ENCODE measurements at places on chromosomes 1 and 21.

GRCh38 chr1:22471078-22471477 is 19.4 kb downstream of the ZBTB40 start:
- H3K4me1 ChIP-seq = no peaks in the 10 kb centered on the region
- H3K27me3 ChIP-seq = no peaks in the 10 kb centered on the region
- H3K4me3 ChIP-seq = no peak overlapping the region
- DNase-seq = no peak
- H3K27ac ChIP-seq = no peak overlapping the region
- H3K36me3 ChIP-seq = no peaks in the 10 kb centered on the region

- H3K4me3 ChIP-seq = no peak overlapping the region
- no peaks in the 10 kb centered on the region for H3K4me1 ChIP-seq
- no peaks in the 10 kb centered on the region for H3K27me3 ChIP-seq
Measured at GRCh38 chr1:4963251-4963650, 308.8 kb downstream of the AJAP1 start.

- H3K4me1 ChIP-seq = no peaks in the 10 kb centered on the region
- DNase-seq = no peak
- no peak overlapping the region for H3K4me3 ChIP-seq
- H3K27ac ChIP-seq = no peak overlapping the region
- no peaks in the 10 kb centered on the region for H3K36me3 ChIP-seq
- H3K27me3 ChIP-seq = no peaks in the 10 kb centered on the region
Measured at GRCh38 chr1:21536218-21536617, 27.0 kb downstream of the ALPL start.

- no peaks in the 10 kb centered on the region for H3K27me3 ChIP-seq
- no peaks in the 10 kb centered on the region for H3K4me1 ChIP-seq
- DNase-seq = no peak
- no peak overlapping the region for H3K27ac ChIP-seq
Measured at GRCh38 chr1:2795926-2796325, 5.6 kb downstream of the TTC34 start.

- no peak overlapping the region for H3K27ac ChIP-seq
- H3K27me3 ChIP-seq = no peaks in the 10 kb centered on the region
- H3K4me3 ChIP-seq = no peak overlapping the region
- DNase-seq = no peak
- no peaks in the 10 kb centered on the region for H3K36me3 ChIP-seq
- H3K4me1 ChIP-seq = peaks cover 8% of the 10 kb centered on the region
Measured at GRCh38 chr1:188022661-188023060, 1193.9 kb downstream of the PLA2G4A start.

DNA sequence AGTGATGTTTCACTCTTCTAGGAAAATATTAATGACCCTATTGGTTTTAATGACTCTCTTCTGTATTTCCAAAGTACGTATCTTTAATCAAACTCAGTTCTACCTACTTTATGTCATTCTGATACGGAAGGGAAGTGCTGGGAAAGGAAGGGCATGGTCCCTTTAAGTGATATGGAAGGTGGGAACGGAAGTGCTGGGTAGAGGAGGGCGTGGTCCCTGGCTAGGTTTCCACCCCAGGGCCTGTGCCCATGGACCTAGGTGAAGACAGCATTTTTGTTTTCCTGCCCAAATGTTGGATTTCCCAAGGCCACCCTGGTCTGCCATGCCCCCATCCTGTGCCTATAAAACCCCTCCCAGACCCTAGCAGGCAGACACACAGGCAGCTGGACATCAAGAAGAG is 24.0 kb downstream of the RGS4 start:
- no peak overlapping the region for H3K4me3 ChIP-seq
- no peak overlapping the region for H3K27ac ChIP-seq
- no peaks in the 10 kb centered on the region for H3K36me3 ChIP-seq
- no peak for DNase-seq
- H3K4me1 ChIP-seq = no peaks in the 10 kb centered on the region

- peaks cover 5% of the 10 kb centered on the region for H3K4me1 ChIP-seq
- peak; percentile 52 for DNase-seq
- peak overlapping the region; percentile 31 for H3K4me3 ChIP-seq
- H3K36me3 ChIP-seq = no peaks in the 10 kb centered on the region
- H3K27me3 ChIP-seq = no peaks in the 10 kb centered on the region
Measured at GRCh38 chr1:201889090-201889968, 631 bp downstream of the SHISA4 start.

- H3K27me3 ChIP-seq = no peaks in the 10 kb centered on the region
- DNase-seq = no peak
- peak overlapping the region; percentile 100 for H3K27ac ChIP-seq
- H3K4me3 ChIP-seq = no peak overlapping the region
- H3K4me1 ChIP-seq = peaks cover 62% of the 10 kb centered on the region
Measured at GRCh38 chr21:43593078-43593477, 66.2 kb downstream of the HSF2BP start.

DNA sequence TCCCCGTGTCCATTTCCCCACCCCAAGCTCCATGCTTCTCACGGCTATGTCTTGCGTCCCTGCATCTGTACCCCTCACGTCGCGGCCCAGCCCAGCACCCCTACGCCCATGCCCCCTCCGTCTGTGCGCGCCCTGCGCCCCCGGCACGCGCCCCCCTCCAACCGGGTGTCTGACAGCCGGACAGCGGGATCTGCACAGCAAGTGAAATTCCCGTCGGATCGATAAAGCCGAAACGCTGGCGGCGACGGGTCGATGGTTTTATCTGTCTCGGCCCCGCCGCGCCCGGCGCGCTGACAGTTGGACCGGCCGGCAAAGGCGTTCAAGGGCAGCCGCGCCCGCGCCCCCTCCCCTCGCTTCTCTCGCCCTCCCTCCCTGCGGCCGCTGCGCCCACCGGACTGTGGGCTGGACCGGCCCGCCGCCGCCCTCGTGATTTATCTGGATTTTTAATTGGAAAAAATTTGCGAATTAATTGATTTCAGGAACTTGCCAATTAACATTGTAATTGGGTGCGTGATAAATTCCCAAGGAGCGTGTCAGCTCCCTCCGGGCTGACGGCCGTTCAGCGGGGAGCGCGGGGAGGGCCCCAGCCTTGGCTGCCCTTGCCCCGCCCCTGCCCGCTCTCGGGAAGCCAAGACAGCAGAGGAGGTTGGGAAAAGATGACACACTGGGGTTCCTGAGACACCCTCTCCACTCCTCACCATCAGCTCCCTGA is 57.1 kb downstream of the TMEM53 start:
- no peak for DNase-seq
- peak overlapping the region; percentile 19 for H3K4me3 ChIP-seq
- no peaks in the 10 kb centered on the region for H3K36me3 ChIP-seq
- H3K4me1 ChIP-seq = no peaks in the 10 kb centered on the region
- H3K27ac ChIP-seq = no peak overlapping the region

DNA sequence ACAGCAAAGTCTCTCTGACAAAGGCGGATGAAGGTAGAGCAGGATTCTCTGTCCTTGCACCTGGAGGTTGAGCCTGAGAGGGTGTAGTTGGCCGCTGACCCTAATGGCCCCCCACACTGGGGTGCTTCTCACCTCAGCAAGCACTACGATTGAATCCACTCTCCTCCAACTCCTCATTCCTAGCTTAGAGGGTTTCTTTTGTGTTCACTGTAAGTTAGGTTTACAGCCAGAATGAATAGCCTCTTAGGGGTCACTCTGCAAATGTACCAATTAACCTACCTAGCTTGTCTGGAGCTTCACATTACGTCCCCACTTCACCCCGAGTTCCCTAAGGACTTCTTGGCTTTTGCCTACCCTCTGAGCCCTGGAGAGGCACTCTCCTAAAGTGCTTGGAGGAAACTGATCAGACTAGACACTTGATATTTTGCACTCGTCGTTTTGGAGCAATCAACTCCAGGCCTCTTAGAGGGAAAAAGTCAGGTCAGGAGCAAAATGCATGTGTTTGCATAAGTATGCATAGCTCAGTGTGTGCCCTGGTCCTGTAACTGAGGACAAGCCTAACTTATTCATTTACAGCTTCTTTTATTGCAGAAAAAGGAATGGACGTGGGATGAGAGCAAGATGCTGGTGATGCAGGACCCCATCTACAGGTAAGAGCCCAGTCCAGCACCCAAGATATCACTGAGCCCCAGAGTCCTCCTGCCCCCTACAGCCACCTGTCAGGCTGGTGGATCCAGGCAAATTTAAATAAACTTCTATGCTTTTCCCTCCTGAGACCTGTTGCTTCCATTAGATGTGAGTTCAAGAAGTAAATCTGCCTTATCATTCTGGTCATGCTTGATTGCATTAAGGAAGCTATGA is 76.4 kb downstream of the SPATA46 start:
- H3K36me3 ChIP-seq = no peaks in the 10 kb centered on the region
- H3K27me3 ChIP-seq = no peaks in the 10 kb centered on the region
- no peak overlapping the region for H3K4me3 ChIP-seq
- no peak overlapping the region for H3K27ac ChIP-seq
- H3K4me1 ChIP-seq = peaks cover 23% of the 10 kb centered on the region

- peak; percentile 55 for DNase-seq
- H3K36me3 ChIP-seq = peaks cover 66% of the 10 kb centered on the region
- no peaks in the 10 kb centered on the region for H3K4me1 ChIP-seq
- no peak overlapping the region for H3K4me3 ChIP-seq
Measured at GRCh38 chr21:45269861-45270260, 17.8 kb downstream of the POFUT2 start.

DNA sequence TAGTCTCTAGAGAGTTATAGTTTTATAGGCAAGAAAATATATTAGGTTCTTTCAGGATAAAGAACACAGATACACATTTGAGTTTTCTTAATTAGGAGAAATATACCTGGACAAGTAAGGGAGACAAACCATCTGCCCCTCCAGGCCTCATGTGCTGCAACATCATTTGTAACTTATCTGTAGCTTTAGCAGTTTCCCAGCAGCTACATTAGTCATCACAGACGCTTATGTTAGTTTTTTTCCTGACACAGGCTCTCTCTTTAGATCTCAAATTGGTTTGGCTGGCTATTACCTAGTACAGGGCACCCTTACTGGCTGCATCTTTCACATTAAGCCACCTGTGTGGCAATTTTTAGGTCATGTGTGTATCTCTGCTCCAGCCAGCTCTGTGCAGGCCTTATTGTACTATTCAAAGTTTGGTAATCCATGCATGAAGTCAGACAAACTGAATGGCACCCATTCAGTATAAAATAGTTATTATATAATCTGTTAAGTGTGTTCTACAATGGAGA is 25.9 kb downstream of the GNPAT start:
- no peaks in the 10 kb centered on the region for H3K4me1 ChIP-seq
- H3K36me3 ChIP-seq = peaks cover 47% of the 10 kb centered on the region
- DNase-seq = no peak
- H3K4me3 ChIP-seq = no peak overlapping the region
- no peak overlapping the region for H3K27ac ChIP-seq

GRCh38 chr1:158163000-158163947 is 17.4 kb upstream of the CD1D start:
- H3K27me3 ChIP-seq = no peaks in the 10 kb centered on the region
- no peaks in the 10 kb centered on the region for H3K36me3 ChIP-seq
- H3K4me3 ChIP-seq = no peak overlapping the region
- H3K27ac ChIP-seq = no peak overlapping the region

GRCh38 chr1:245875581-245876261 is 631.4 kb downstream of the SMYD3 start:
- peak overlapping the region; percentile 41 for H3K27ac ChIP-seq
- no peak for DNase-seq
- H3K36me3 ChIP-seq = no peaks in the 10 kb centered on the region

GRCh38 chr1:216923601-216924000 is 200.4 kb upstream of the ESRRG start:
- no peaks in the 10 kb centered on the region for H3K36me3 ChIP-seq
- no peak for DNase-seq

DNA sequence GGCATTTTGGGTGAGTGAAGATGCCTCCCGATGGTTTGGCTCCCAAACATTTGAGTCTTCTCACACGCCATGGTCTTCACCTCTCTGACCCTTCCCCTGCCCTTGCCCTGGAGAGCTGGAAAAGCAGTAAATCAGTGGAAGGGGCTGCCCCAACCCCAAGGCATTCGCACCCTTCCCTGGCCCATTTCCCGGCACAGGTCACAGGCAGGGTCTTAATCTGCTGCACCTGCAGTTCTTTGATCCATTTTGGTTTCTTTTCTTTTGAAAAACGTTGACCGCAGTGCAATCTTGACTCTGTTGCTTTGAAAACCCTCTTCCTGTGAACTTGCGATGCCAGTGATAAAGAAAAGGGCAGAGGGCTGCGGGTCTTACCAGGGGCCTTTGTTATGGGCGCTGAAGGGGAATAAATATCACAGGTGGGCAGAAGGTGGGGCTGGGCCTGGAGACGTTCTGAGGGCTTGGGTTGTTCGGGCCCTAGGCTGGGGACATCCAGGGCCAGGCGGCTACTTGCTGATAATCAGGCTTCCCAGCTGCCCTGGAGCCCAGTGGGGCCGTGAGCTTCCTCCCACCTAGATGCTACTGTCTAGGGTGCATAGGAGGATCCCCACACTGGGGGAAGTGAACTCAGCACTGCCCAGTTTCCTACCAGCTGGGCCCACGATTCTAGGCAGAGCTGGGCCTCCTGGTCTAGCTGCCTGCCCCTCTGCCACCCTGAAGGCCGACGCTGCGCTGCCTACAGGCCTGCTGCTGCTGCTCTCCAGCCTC is 38.6 kb upstream of the EPS8L3 start:
- H3K4me3 ChIP-seq = no peak overlapping the region
- H3K27me3 ChIP-seq = no peaks in the 10 kb centered on the region
- no peak for DNase-seq

DNA sequence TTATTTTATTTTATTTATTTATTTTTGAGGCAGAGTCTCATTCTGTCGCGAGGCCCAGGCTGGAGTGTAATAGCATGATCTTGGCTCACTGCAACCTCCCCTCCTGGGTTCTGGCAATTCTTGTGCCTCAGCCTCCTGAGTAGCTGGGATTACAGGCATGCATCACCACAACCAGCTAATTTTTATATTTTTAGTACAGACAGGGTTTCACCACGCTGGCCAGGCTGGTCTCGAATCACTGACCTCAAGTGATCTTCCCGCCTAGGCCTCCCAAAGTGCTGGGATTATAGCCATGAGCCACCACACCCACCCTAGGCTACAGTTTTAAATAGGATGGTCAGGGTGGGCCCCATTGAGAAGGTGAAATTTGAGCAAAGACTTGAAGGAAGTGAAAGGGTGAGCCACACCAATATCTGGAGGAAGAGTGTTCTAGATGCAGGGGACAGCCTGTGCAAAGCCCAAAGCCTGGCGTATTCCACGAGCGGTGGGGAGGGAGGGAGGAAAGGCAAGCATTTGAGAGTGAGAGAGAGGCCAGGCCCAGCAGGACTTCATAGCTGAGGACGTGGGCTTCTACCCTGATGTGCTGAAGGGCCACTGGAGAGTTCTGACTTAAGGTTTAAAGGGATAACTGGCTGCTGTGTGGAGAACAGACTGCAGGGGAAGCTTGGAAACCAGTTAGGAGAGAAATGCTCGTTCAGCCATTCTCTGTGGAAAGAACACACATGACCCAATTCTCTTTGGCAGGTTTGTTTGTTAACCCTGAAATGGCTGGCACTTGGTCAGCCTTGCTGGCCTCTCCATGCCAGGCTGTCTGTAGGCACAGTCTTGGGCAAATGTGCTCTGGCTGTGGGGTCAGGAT is 62.6 kb upstream of the FAM20B start:
- H3K4me3 ChIP-seq = no peak overlapping the region
- no peak overlapping the region for H3K27ac ChIP-seq
- no peak for DNase-seq
- H3K4me1 ChIP-seq = no peaks in the 10 kb centered on the region
- H3K36me3 ChIP-seq = no peaks in the 10 kb centered on the region
